SK-MEL-5 (cell line): ENCODE measurements at places on chromosomes 4 and X. TPM values are rescaled to one million over a fixed set of nuclear protein-coding genes. Genes with fewer than 3 reads are reported as not detected.

DNA sequence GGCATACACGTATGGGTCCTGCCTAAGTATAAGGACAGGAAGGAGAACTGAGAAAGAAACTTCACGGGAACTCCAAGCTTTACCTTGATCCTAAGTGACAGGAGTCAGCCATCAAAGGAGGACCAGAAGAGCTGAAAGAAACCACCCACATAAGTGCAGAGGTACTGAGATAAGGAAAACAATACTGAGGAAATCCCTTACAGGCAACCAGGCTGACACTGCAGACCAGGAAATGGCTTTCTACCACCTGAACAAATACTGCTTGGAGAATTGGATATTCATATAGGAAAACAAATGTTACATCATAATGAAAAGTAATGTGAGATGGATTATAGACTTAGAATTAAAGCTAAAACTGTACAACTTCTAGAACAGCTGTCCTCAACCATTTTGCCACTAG is 127.0 kb downstream of the IL15 start:
- DNase-seq = no peak

The GAB3 gene
- total RNA-seq = 0.40 and 0.61 TPM in 2 replicates

DNA sequence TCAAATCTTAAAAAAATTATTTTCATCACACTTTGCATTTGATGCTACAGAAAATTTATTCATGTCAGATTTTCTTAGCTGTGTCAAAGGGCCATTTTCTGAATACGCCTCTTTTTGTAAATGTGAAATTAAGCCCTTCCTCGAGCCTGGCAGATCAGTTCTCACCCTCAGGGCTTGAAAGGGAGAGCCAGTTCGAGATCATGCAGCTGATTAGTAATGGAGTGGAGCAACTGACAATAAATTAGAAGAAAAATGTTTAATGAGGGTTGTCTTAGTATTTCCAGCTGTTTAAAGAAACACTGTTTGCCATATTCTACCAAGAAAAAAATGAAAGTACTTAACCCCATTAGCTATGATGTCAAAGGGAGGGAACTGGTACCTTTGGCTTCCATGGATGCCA is 28.7 kb downstream of the CC2D2A start:
- DNase-seq = no peak

The COX7B2 gene
- total RNA-seq = 0.45 TPM in 1 of 2 replicates, not detected in the other

The ERCC6L gene
- 5.5 and 5.8 TPM in 2 replicates for total RNA-seq

DNA sequence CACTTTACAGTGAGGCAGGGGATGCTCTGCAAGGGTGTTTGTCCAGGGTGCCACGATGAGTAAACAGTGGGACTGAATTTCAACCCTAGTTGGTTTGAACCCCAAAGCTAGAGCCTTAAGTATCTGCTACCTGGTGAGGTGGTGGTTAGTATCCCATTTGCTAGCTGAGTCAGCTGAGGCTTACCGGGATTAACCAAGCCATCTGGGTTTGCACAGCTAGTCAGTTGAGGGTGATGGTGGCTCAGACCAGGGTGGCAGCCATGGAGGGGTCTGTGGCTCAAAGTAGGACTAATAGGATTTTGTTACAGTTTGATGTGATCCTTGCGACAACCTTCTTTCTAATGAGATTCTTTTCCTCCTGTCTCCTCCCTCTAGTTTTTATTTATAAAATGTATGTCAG is 1.9 kb downstream of the EVC start:
- no peak for DNase-seq

- DNase-seq = peak; percentile 77
These were observed 25.3 kb downstream of the GPM6B start for GRCh38 chrX:13791559-13791958.

DNA sequence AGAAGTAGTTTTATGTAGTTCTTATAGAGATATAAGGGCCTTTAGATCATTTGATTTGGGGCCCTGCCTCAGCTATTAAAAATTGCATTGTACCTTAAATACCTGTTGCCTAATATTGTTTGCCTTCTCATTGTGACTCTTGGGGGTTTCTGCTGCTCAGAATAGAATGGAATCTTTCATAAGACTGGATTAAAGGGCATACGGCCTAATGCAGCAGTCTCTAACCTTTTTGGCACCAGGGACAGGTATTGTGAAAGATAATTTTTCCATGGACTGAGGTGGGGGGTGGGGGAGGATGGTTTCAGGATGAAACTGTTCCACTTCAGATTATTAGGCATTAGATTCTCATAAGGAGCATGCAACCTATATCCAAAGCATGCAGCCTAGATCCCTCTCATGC is 46.2 kb downstream of the TMEM164 start:
- DNase-seq = no peak

DNA sequence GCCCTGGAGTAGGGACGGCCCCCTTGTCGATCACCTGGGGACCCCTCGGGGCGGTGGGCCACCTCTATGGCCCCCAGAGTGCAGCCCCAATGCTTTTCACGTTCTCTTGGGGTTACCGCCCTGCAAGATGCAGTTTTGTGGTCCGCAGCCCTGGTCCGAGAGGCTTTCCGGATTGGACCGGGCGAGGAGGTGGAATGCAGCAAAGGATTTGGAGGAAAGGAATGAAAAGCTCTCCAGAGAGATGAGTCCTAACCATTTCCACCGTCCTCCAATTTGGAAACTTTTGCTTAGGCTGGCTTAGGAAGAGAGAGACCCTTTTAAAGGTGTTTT is 601 bp downstream of the SLC25A43 start:
- no peak for DNase-seq

DNA sequence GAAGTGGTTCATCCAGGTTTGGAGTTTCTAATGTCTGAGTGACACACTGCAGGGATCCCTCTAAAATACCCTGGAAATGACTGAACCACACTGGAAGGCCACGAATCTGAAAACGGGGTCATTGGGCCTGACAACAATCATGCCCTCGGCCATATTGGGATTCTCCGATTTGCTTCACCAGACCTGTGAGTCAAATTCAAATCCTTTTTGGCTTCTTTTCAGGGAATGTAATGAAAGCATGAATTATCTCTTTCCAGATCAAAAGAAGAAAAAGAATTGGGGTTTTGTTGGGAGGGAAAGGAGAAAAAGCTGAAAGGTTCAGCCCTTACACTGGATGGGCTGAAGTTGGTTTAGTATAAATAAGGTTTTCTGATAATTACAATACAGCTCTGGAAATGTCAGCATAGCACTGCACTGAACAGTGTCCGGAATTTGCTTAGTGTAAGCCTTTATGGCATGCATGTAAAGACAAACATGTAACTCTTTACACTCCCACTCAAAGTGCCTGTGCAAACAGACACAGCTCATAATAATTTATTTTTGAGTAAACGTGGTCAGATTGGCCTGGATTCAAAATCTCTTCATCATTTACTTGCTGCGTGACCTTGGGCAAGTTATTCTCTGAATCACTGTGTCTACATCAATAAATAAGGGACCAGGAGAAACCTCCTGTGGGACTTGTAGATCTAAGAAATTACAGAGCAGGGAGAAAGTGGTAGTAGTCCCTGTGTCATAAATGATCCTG is 21.4 kb downstream of the CT47C1 start:
- DNase-seq = no peak

The XPNPEP2 gene
- total RNA-seq = not detected in 2 replicates

- no peak for DNase-seq
These were observed 142.4 kb downstream of the TSPAN5 start for GRCh38 chr4:98516042-98516440.

The GAGE1 gene
- total RNA-seq = 63.9 and 67.5 TPM in 2 replicates

- no peak for DNase-seq
These were observed 11.7 kb downstream of the MEPE start for GRCh38 chr4:87844452-87844851.

The GAGE12E gene
- total RNA-seq = 34.1 and 43.5 TPM in 2 replicates

DNA sequence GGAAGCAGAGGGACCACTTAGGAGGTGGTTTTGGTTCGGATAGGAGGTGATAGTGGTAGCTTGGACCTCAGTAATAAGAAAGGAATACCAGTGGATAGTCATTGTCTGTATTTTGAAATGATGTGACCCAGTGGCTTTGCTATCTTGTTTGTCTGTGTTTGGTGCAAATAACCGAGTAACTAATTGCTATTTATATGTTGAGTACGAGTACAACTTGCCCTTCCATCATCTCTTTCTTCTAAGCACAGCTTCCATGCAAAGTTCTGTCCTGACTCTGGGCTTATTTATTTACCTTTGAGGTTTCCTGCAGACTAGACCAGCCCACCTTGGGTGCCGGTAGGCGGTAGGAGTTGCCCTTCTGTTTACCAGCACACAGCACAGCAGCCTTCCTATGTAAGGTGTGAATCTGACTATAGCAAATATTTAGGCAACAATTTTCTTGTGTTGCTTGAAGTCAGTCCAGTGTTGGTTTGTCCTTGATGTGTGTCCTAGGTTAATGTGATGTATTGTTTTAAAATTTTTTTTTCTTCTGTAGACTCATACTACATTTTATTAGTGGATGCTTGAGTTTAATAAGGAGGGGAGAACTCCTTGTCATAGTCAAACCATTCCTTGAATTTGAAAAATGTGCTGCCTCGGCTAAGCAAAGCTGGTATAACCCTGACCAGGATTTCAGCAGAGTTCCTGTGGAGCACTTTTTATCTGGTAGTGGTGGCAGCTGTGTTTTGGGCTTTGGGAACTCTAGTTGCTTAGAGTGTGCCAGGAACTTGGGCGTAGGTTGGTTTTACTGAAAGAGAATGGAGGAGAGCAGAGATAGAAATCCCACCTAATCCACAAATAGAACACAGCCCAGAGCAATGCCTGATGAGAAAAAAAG is 21.9 kb downstream of the PTTG2 start:
- no peak for DNase-seq

- DNase-seq = no peak
These were observed 16.3 kb downstream of the RBMX2 start for GRCh38 chrX:130418066-130418465.
